ENCODE measurements at places on chromosomes 5 and 9. TPM values are rescaled to one million over a fixed set of nuclear protein-coding genes. Genes with fewer than 3 reads are reported as not detected.
A peak's percentile ranks its signal among the peaks of the same experiment; 100 is the strongest.

- DNase-seq: no peak
These were observed 162.5 kb upstream of the GAS1 start for GRCh38 chr9:87109851-87110250.

DNA sequence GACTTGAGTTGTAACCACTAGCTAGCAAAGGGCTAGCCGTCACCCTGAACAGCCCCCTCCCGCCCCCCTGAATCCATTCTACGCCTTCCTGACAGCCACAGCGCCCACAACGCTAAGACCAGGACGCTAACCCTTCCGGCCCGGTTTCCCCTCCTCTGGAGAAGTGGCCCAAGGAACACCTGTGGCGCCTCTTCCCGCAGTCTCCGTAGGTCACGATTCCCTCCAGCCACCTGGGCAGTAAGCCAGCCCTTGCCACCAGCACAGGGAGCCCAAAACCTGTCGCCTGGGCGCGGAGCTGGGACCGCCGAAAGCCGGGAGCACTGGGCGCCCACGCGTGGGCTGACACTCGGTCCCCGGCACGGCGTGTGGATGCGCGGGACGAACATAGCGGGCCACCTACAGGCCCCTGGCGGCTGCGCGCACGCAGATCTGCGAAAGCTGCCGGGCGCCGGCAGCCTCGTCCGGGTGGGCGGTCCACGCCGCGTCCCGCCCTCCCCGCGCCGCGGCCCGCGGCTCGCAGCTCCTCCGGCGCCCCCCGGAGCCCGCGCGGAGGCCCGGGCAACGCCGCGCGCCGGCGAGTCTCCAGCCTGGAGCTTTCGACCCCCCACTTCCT lies 596 bp downstream of the IRF1 start:
- DNase-seq: peak; percentile 75

- DNase-seq: no peak
These were observed 274.4 kb downstream of the MARCHF11 start for GRCh38 chr5:15904899-15905830.

DNA sequence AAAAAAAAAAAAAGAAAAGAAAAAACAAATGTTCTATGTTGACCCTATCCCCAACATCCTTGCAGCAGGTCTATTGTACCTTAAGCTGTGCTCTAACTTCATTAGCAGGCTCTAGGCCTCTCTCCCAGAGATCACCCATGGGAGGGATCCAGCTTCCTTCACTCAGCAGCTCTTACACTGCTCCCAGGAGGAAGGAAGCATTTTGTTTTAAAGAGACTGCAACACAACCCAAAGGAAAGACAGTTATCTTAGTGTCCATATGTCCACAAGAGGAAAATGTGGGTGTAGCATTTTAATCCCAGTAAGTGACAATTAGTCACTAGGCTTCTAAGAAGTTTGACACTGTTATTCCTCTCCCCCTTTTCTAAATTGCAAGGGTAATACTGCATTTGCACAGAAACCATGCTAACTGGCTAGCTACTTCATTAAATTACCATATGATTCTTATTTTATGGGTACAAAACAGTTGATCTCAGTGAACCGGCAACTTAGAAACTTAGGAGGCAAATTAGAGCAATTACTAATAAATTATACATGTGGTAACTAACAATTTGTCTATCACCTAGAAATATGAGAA lies 58.8 kb downstream of the MARCHF3 start:
- DNase-seq: peak; percentile 32

DNA sequence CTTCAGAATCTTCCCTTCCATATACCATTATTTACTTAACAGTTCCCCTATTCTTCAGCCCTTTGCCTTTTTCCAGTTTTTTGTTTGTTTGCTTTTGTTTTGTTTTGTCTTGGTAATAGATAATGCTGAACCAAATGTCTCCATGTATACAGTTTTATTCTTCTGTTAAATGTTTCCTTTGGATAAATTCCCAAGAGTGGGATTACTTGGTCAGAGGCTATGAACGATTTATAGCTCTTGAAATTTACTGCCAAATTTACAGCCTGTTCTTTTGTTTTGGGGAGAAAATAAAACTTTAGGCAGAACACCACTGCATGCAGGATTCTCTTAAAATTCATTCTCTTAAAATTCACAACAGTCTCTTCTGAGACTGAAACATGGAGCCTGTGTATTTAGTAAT lies 38.6 kb downstream of the NR4A3 start:
- no peak for DNase-seq

DNA sequence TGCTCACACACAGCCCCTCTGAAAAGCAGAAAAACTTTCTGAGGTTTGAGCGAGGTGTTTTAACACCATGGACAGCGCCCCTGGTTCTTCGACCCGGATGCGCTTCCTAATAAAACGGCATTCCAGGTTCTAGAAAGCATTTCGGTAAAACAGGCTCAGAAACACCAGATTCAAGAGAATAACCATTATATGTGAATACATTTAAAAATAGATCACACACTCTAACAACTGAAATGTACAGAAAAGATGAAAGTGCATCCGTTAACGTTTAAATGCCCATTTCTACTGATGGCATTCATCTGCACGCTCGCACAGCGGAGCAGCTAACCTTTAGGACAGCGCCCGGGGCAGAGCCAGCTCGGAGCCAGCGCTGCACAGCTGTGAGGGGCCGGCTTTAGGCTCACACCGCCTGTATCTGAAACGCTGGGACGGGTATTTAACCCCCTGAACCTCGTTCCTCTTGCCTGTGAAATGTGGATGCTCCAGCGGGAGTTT lies 26.3 kb upstream of the TENT4A start:
- DNase-seq: peak; percentile 67

GRCh38 chr9:94166976-94167346 lies 82.7 kb downstream of the PTPDC1 start:
- no peak for DNase-seq

DNA sequence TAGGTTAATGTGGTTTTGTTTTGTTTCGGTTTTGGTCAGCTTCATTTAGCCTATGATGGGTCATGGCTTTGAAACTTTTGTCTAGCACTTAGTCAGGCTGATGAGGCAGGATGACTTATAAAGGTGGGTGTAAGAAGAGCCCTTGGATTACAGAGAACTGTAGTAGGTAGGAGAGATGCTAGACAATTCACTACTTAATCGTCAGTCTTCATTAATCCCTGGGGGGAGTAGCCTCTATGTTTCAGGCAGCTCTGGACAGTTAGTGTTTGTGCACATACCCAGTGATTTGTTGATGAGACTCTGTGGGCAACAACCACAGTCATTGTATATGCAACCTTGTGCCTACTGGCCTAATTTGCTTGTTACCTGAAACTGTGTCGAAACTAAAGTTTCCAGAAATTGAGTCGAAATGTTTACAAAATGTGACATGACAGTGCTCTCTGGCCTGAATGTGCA lies 113.3 kb downstream of the MTREX start:
- DNase-seq: no peak

- DNase-seq: no peak
These were observed 169.2 kb upstream of the RGMB start for GRCh38 chr5:98604301-98604700.

- DNase-seq: no peak
These were observed 62.1 kb downstream of the CEMIP2 start for GRCh38 chr9:71706176-71706575.

- DNase-seq: no peak
These were observed 273.2 kb downstream of the SMARCA2 start for GRCh38 chr9:2288309-2288708.

GRCh38 chr5:101658433-101658832 lies 637.7 kb downstream of the SLCO4C1 start:
- DNase-seq: no peak

DNA sequence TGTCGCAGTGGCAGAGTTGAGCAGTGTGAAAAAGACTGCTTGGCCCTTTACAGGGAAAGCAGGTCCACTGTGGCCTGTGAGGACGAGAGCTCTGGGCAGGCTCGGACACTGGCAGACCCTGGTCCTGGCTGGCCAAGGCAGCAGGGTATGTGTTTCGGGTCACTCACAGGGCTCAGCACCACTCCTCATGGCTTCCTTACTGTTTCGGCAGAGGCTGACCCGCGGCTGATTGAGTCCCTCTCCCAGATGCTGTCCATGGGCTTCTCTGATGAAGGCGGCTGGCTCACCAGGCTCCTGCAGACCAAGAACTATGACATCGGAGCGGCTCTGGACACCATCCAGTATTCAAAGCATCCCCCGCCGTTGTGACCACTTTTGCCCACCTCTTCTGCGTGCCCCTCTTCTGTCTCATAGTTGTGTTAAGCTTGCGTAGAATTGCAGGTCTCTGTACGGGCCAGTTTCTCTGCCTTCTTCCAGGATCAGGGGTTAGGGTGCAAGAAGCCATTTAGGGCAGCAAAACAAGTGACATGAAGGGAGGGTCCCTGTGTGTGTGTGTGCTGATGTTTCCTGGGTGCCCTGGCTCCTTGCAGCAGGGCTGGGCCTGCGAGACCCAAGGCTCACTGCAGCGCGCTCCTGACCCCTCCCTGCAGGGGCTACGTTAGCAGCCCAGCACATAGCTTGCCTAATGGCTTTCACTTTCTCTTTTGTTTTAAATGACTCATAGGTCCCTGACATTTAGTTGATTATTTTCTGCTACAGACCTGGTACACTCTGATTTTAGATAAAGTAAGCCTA lies 15.7 kb downstream of the SQSTM1 start:
- peak; percentile 52 for DNase-seq

DNA sequence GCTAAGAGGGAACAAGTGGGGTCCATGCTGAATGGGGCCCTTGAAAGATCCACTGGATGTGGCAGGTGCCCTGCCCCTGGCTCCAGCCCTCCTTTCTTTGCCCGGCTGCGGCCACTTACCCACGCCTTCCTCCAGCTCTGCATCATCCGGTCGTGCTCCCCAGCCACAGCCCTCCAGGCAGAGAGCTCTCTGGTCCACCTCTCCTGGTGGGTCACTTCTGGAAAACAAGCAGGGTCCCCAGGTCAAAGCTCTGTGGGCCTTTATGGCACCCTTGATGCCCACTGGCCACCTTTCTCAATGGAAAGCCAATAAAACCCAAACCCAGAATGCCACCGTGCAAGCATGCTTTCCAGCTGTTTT lies 45.0 kb downstream of the SECISBP2 start:
- DNase-seq: no peak

GRCh38 chr5:143279698-143280097 lies 123.8 kb downstream of the NR3C1 start:
- no peak for DNase-seq

- peak; percentile 60 for DNase-seq
These were observed 50.8 kb downstream of the ALDH7A1 start for GRCh38 chr5:126544087-126544740.

GRCh38 chr5:121503111-121503840 lies 348.4 kb upstream of the FTMT start:
- DNase-seq: peak; percentile 61

GRCh38 chr5:114419067-114419388 lies 57.2 kb downstream of the KCNN2 start:
- no peak for DNase-seq

- peak; percentile 78 for DNase-seq
These were observed 53.9 kb downstream of the MEF2C start for GRCh38 chr5:88829054-88829453.

GRCh38 chr5:33129309-33129708 lies 311.5 kb upstream of the TARS1 start:
- DNase-seq: no peak

- no peak for DNase-seq
These were observed 17.6 kb downstream of the NDUFS6 start for GRCh38 chr5:1818784-1819183.

- DNase-seq: no peak
These were observed 60.9 kb upstream of the ORM1 start for GRCh38 chr9:114261987-114262386.

GRCh38 chr9:124054582-124055227 lies 43.1 kb downstream of the LHX2 start:
- DNase-seq: no peak

Gene BRIX1
- 17.0 TPM for total RNA-seq

Gene LECT2
- not detected for total RNA-seq

Gene FOXI1
- total RNA-seq: not detected

Gene RNF44
- total RNA-seq: 5.6 TPM

Gene SAXO1
- not detected for total RNA-seq

Gene PCDHB12
- 1.4 TPM for total RNA-seq

Gene GMCL2
- total RNA-seq: not detected

Gene JAKMIP2
- total RNA-seq: not detected

Gene N4BP3
- total RNA-seq: 23.8 TPM

Gene SNAPC4
- total RNA-seq: 3.7 TPM

Gene CCDC183
- 0.22 TPM for total RNA-seq

Data from lung microvascular endothelial cell (primary cell).